ENCODE measurements at places on chromosomes 1 and 21.

DNA sequence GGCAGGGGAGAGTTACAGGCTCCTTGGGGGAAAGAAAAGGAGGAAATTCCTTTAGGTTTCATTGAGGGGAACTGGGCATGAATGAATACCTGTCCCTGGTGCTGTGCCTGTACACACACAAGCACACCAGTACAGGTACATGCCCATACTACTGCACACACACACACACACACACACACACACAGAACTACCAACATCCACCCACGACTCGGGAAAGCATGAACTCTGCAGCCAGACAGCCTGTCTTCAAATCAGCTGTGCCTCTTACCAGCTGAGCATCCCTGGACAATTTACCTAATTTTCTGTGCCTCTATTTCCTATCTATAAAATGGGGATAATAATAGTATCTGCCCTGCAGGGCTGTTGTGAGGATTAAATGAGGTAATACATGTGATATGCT is 7.2 kb upstream of the GRIK3 start:
- no peak for DNase-seq

DNA sequence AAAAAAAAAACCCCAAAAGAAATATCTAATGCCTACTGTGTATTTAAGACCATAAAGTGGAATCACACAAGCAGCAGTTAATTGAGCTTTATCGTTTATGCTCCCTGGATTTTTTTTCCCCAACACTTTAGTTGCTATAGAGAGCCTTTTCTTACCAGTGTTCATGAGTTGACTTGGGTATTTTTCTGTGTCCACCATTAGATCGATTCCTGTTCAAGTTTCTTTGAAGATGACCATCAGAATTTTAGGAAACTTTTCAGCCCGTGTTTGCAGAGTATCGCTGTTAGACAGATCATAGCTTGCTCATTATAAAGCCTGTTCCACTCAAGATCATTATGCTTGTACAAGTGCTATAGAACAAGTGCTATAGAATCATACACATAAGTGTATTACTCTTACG is 1.5 kb downstream of the RALGPS2 start:
- DNase-seq = no peak

DNA sequence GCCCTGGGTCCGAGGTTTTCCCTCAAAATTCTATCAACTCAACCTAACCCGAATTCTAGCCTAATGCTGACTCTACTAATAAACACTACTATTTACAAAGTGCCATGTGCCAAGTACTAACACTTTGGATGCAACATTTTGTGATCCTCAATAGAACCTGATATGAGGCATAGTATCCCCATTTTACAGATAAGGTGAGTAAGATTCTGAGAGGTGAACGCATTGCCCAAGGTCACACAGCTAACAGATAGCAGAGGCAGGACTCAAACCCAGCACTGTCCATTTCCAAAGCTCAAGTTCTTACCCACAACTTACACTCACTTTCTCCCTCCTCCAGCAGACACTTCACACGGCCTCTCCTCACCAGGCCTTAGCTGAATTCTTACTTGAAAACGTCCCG is 46.0 kb upstream of the LAPTM5 start:
- no peak for DNase-seq

DNA sequence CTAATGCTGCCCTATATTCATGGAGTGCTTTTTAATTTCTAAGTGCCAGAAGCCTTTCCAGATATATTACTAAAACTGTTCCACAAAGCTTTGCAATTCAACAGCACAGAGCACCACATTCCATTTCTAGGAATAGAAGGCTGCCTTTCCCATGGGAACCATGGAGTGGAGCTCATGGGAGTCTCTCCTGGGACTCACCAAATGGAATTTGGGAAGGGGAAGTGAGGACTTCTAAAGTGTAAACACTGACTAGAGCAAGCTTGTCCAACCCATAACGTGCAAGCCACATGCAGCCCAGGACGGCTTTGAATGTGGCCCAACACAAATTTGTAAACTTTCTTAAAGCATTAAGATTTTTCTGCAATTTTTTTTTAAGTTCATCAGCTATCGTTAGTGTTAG is 190.4 kb upstream of the TNR start:
- no peak for DNase-seq

- no peak for DNase-seq
Observed at GRCh38 chr1:5953386-5953785, 38.8 kb downstream of the NPHP4 start.

DNA sequence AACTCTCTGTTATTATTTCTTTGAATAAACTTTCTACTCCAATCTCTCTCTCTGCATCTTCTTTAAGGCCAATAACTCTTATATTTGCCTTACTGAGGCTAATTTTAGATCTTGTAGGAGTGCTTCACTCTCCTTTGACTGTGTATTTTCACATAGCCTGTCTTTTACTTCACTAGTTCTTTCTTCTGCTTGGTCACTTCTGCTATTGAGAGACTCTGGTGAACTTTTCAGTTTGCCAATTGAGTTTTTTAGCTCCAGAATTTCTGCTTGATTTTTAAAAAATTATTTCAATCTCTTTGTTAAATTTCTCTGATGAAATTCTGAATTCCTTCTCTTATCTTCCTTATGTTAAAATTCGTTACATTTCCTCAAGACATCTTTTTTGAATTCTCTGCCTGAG is 18.2 kb downstream of the GPR88 start:
- no peak for DNase-seq

- DNase-seq = peak; percentile 69
Observed at GRCh38 chr1:111735858-111736544, 3.2 kb downstream of the INKA2 start.

GRCh38 chr21:44497703-44498126 is 42.3 kb downstream of the KRTAP10-1 start:
- DNase-seq = peak; percentile 50

DNA sequence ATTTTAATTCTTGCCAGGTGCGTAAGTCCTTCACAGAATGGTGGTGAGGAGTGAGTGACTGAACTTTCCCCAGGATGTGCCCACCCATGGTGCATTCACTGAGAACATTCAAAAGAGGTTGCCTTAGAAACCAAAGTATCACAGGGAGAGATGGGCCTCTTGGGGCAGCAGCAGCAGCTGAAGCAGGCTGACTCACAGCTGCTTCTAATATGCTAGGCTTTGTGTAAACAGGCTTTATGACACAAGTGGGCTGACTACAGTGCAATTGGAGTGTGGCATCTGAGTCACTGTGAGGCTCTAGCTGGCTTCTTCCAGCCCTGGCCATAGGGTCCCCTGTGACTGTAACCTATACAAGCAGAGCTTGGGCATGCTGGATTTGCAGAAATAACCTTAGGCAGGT is 12.6 kb downstream of the PIGP start:
- DNase-seq = peak; percentile 77

DNA sequence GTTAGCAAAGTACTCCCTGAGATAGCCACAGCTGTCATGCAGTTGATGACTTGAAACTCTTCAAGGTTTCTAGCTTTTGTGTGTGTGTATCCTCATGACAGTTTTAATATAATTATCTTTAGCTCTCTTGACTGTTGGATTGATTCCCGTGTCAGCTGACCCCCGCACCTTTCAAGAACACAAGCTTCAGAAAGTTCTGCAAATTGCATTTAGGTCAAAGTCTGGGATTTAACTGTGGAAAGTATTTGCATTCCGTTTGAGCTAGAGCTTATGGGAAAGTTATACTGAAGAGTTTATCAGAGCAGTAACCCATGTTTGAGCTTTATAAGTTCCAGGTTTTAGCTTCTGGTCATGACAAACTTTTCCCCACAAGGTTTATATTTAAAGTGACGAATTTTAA is 380.1 kb upstream of the CHRM3 start:
- DNase-seq = no peak

DNA sequence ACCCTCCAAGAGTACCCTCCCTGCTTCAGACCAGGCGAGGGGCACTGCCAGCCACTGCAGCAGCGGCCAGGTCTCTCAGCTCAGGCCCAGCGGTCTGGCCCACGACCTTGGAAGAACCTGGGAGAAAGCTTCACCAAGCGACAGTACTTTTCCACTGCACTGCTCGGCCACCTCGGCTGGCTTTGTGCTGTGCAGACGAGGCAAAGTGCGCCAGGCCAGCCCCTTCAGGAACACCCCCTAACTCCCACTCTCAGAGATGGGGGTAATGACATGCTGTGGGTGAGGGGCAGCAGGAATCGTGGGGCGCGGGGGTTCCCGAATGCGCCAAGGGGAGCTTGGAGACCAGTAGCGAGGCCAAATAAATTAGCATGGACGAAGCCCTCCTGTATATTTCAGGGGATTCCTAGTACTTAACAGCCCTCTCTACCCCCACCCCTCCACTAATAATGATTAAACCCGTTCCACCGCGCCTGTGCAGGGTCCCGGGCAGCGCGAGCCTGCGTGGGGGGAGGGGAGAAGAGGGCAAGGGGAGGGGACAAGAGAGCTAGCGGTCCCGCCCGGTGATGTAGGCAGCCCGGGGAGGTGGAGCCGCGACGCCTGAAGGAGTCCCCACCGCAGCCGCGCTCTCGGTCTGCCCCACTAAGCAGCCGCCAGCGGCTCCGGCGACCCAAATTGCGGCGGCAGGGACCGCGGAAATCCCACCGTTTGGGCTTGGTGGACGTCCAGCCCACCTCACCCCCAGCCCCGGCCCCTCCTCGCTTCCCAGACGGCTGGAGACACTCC is at the start of gene FAM43B:
Gene FAM43B (plus strand): TSS at position 629 of the 783 bp plus-strand sequence. CDS start 401 bp downstream, outside the sequence.
- peak; percentile 76 for DNase-seq

- DNase-seq = peak; percentile 76
Observed at GRCh38 chr1:223712194-223712849, at the start of gene CAPN2. Gene CAPN2, plus strand, starts transcription at chr1:223712539. Its CDS starts 102 bp downstream, at chr1:223712641.

DNA sequence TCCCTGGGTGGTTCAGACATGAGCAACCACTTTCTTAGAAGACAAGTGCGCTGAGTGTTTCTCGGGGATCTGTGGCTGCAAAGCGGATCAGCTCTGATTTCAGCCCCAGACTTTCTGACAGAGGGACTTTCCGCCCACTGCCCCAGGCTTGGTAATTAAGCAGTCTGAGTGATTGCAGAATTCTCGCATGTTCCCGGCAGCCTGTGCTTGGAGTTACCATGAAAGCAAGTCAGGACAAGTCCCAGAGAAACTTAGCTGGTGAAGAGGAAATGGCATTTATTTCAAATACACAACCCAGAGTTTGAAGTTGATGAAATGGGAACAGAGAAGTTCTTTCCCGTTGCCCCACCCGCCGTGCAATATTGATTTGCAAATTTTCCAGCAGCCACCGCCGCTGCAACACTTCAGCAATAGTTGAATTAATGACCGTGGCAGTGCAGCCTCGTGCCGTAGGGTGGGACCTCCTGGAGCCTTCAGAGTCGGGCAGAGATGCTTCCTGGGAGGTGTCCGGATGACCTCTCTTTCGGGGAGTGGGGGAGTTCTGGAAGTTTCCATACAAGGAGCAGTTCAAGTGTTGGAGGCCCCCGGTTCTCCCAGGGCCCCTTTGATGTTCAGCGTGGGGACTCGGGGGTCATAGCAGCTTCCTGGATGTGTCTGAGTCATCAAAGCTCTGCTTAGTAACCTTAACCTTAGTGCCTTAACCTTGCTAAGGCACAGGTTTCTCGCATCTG is 134.7 kb downstream of the KAZN start:
- DNase-seq = no peak

DNA sequence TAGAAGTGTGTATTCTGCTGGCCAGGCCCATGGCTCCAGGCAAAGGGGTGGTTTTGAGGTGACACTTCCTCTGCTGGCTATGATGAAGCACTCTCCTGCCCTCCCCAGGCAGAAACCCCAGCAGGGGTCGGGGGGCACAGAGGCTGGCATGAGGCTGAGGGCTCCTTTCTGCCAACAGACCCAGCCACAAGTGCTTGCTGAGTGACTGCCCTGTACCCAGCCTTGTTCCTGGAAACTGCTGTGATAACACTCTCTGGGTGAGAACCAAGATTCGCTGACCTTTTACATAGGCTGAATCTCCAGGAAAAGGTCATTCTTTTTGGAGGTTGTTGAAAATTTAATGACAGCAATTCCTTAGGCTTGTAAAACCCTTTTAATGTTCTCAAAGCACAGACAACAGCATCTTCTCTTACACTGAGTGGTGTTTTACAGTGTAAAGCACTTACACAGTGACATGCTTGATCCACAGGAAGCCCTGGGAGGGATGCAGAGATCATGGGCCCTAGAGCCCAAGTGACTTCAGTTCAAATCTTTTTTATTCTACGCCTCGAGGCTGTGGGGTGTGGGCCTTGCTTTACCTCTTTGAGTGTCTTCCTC is 155.5 kb upstream of the FGGY start:
- no peak for DNase-seq

DNA sequence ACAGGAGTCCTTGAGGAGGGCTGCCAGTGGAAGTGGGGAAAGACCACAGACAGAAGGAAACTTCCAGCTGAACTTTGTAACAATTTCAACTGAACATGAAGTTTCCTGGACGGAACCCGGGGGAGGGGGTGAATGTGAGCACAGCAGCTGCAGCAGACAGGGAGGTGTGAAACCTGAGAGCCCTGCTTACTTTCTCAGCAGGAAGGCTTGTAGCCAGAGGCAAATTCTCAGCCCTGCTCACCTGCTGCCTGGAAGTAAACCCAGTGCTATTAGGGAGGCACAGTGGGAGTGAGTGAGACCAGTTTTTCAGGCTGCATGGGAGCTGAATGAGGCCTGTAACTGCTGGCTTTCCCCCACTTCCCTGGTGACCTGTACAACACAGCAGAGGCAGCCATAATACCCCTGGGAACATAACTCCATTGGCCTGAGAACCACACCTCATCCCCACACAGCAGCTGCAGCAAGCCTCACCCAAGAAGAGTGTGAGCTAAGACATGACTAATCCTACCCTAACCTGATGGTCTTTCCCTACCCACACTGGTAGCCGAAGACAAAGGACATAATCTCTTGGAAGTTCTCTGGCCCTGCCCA is 9.6 kb upstream of the SPRR2F start:
- no peak for DNase-seq

DNA sequence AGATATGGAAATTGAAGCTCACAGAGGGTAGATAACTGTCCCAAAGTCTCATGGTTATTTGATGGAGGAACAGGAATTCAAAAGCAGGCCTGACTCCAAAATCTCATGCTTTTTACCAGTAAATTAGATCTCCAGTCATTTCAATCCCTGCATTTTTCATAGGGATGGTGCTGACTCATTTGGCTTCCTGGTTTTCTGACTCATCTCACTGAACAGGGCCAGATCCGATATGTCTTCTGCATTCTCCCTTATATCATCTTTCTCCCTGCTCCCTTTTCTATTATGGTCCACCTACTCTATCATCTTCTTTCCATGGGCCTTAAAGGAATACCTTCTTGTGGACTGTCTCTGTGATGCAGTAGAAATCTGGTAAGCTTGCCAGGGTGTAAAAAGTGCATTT is 187.2 kb downstream of the FGGY start:
- DNase-seq = peak; percentile 42

DNA sequence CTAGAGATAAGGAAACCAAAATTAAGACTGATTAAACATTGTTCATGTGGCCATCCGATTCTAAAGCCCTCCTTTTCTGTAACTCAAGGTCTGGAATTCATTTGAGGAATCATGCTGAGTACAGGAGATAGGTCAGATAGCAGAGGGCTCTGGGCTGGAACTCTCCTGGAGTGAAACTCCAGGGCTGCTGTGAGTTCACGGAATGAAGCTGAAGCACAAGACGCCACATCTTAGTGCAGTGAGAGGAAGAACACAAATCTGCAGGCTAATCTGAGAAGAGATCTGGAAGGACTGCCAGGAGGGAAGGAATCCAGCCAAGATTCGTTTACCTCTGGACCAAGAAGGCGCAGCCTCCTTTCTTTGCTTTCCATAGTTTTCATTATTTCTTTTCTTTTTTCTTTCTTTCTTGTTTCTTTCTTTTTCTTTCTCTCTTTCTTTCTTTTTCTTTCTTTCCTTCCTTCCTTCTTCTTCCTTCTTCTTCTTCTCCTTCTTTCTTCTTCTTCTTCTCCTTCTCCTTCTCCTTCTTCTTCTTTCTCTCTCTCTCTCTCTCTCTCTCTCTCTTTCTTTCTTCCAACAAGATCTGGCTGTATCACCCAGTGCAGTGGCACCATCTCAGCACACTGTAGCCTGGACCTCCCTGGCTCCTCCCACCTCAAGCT is 74.8 kb upstream of the ATP1B1 start:
- DNase-seq = no peak

Data from Ammon's horn (tissue), 1 donor.